ENCODE measurements at places on chromosomes 2 and 18.

DNA sequence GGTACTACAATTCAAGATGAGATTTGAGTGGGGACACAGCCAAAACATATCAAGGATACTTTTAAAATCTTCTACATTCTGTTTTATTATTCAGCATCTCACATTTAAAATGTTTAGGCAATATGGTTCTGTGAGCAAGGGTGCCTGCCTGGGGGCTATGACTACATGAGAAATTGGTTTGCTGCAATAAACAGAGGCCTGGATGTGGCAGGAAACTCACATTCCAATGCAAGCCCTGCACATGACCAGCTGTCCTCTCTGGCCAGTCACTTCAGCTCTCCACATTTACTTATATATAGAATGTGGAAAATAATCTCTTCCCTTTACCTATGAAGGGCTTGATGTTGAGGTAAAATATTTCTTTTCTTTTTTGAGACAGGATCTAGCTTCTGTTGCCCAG is 193.4 kb downstream of the LRRTM1 start:
- no peak for DNase-seq

GRCh38 chr2:109005686-109006204 is 16.7 kb upstream of the EDAR start:
- DNase-seq = no peak

DNA sequence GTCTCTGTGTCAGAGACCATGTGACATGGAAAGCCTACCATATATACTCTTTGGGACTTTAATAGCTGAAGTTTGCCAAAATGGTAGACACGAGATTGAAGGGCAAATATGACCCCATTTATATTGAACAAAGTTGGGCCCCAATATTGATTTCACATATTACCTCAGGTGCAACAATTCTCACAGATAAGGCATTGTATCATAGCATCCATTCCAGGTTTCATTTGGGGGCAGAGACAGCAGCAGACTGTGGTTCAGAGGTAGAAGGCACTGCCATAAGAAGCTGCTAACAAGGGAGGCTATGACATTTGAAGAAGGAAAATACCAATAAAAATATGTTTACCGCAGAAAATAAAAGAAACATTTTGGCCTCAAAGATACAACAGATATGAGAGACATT is 419.2 kb downstream of the LRRTM4 start:
- no peak for DNase-seq

DNA sequence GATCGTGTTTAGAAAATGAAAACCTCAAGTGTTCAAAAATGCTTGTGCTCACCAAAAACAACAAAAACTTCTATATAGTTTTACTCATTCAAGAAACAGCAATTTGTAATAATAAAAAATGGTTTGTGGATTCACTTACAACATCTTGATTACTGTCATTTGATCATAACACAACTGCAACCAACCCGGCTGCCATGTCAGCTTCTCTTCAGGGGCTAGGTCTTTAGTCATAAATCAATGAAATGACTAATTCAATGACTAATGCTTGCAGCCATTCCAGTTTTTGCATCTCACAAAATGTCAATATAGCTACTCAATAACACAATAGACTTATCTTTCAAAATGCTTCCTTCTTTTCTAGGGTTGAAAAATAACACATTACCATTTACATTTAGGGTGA is 128.0 kb downstream of the OLA1 start:
- DNase-seq = peak; percentile 64

DNA sequence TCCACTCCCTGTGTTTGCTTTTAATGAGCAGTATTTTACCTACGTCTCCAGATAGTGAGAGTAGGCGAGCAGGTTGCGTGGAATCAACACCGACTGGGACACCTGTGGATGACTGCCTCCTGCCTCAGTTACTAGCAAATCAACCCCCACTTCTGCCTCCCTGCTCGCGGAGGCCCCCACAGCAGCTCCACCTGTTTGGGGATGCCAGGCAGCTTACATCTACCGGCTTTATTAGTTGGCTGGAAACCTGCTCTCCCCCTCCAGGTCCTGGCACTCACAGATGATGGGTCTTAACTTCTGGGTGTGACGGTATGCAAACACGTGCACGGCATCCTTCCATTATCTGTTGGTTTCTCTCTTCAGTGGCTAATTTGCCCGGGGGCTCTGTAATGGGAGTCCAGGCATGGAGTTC is 164.4 kb upstream of the SESTD1 start:
- DNase-seq = no peak

- DNase-seq = peak; percentile 9
Observed at GRCh38 chr2:186726938-186727337, 33.1 kb downstream of the FAM171B start.

DNA sequence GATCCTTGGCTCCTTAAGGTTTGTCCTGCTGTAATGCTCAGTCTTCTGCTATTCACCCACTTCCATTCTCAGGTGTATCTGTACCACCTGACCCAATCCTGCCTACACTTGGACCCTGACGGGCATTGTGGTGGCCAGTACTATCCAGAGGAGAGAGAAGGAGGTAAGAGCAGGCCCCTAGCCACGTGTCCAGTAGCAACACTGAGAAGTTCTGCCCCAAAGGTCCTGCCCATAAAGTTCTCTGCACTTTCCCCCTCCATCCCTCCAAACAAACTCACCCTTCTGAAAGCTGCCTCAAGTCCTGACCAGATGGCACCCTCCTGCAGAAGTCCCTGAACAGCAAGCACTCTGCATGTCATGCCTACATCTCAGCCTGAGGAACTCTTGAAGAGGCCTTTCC is 18.3 kb downstream of the TTC32 start:
- no peak for DNase-seq

DNA sequence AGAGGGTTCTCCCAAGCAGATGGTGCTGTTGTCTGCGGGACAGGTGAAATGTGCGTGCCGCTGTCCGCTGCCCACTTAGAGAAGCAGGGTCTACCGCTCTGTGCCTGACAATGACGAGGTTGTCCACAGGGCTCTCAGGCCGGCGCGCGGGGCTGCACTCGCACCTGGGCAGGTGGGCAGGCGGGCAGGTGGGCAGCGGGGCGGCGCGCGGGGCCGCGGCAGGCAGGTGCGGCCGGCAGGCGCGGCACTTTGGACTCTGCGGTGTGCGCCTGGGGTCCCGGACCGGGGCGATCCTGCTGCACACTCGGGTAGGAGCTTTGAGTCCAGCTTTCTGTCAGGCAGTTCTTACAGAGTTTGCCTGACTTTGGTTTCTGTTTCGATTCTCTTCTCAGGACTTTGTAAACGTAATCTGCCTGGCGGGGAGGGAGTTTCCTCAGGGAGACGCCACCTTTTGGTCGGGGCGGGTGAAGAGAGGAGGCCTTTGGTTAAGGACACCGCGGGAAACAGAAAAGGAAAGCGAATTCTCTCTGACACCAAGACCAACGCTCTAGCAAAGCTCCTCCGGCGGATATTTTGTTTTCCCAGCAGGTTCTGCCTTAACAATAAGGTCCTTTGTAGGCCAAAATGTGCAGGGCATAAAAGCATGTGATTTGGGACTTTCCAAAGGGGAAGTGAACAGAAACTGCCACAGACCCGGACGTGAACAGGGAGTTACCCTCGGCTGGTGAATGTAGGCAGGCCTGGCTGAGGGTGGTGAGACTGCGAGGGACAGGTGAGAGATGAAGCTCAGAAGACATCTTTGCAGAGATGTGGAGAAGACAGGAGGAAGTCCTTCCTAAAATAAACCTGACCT is at the start of gene IFIH1:
IFIH1 (minus strand) TSS at position 357 of the 853 bp plus-strand sequence. CDS start 377 bp downstream, outside the sequence.
- DNase-seq = peak; percentile 91

DNA sequence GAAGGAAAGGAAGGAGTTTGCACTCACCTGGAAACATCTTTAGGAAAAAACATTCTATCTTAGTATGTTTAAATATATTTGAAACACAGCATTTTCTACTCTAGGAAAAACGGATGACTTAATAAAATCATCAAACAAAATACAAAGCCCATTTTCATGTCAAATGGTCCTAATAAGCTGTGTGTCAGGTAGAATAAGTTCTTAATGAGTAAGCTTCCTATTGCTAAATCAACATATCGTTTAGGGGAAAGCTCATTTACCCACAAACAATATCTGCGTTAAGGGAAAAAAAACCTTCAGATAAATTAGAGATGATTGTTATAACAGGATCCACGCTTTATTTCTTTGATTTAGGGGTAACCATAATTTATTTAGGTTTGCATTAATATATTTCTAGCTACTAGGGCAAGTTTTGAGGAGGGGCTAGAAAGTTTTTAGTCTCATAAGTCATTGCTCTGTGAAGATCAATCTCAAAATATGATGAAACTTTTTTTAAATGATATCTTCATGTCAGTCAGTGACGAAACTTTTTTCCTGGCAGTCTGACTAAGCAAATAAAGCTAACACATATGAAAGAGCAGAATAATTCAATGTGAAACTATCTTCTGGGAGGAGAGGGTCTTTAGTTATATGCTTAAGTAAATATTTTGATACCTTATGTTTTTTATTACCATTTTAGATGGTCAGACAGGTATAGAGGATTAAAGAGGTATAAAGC is 147.1 kb downstream of the WDSUB1 start:
- no peak for DNase-seq

- no peak for DNase-seq
Observed at GRCh38 chr2:231568785-231569435, 23.8 kb upstream of the TEX44 start.

DNA sequence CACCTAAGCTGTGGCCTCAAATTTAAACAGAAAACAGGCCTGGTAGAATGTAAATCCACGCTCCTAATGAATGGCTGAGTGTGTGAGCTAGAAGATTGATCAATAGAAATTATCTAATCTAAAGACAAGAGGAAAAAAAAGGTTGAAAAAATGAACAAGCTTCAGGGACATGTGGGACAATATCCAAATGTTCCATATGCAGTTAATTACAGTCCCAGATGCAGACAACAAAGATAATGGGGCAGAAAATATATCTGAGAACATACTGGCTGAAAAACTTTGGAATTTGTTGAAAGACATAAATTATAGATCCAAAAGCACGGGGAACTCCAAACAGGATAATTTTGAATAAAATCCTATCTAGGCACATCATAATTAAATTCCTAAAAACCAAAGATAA is 186.7 kb upstream of the SIX2 start:
- no peak for DNase-seq

Measured in foreskin fibroblast (primary cell).